Cortex of kidney (tissue), 1 donor: ENCODE measurements at places on chromosomes 5 and 9.

DNA sequence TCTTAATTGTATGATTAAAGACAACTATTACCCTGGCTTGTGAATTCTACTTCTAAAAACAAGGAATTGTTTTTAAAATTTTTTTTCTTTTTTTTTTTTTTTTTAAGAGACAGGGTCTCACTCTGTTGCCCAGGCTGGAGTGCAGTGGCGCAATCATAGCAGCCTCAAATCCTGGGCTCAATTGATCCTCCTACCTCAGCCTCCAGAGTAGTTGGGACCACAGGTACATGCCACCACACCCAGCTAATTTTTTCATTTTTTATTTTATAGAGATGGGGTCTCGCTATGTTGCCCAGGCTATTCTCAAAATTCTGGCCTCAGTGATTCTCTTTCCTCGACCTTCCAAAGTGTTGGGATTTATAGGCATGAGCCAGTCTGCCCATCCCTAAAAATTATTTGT lies 62.3 kb downstream of the HABP4 start:
- no peak for DNase-seq

DNA sequence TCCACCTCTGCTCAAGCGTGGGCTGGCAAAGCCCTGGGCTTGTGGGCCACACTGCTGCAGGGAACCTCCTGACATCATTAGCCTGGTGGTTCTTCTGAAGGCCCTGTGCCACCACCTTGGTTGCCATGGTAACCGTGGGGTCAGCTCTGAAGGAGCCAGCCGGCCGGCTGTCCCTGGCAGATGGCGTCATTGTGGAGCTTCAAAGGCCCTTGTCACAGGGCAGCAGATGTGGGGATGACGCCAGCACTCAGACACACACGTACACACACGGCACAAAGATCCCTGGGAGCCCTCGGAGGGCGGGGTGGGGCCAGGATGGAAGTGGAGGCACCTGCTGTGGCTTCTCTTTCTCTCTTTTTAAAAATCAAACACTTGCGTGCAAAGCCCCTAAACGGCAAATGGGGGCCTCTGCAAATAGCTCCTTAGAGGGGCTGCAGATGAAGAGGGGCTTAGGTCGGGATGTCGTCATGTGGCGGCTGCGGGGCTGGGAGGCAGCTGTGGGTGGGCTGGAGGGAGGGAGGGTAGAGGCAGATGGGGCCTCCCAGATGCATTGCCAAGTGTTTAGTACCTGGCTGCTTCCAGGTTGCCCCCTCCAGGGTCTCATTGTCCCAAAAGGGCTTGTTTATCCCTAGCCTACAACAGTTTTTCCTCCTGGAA lies 19.5 kb upstream of the RPL26L1 start:
- DNase-seq = no peak

GRCh38 chr9:99155736-99156135 lies 50.8 kb downstream of the TGFBR1 start:
- no peak for DNase-seq

GRCh38 chr5:351084-351920 lies 29.8 kb downstream of the AHRR start:
- DNase-seq = no peak

GRCh38 chr5:109855056-109855455 lies 165.3 kb downstream of the MAN2A1 start:
- DNase-seq = no peak

DNA sequence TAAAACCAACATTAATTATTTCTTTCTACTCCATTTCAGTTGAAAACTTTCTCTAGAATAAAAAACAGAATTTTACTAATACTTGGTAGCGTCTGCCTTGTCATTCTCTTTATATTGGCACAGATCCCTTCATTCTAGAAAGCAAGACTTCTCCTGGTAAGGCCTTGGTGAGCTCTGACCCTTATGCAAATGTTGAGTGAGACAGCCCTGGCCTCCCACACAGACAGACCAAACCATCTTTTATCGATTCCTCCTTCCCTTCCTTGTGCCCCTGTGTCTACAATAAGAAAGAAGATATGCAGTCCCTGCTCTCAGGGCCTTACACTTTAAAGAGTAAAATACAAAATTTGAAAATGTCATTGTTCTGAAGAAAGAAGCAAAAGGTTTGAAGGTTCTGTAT lies 262.2 kb downstream of the EFNA5 start:
- DNase-seq = no peak

DNA sequence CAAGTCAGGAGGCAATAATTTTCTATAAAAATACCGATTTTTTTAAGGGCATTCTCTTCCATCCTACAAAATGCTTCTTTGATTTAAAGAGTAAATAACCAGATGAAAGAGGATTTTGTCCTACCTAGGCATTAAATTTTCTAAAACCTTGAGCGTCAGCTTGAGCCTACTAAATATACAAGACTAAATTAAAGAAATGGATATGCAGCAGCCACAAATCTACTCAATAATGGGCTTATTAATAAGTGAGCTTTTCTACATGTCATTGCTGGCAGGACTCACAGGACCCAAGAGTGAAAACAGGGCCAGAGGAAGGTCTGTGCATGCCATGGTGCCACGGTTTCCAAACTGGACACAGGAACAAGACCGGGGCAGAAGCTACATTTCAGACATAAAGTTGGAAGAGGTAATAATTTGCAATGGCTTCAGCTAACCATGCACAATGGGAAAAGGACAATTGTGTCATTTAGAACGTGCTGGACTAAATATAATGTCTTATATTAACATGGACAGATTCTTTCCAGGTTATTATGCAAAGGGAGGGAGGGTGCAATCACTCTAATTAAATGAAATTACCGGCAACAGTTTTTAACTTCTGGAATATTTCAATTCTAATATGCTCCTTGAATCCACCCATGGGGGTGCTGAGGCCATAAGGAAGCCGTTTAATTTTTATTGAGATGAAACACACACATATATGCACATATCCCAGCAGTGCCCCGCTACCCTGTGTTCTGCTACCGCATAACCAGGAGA lies 5.2 kb downstream of the WHRN start:
- no peak for DNase-seq

GRCh38 chr5:93894601-93895354 lies 153.4 kb upstream of the POU5F2 start:
- no peak for DNase-seq

DNA sequence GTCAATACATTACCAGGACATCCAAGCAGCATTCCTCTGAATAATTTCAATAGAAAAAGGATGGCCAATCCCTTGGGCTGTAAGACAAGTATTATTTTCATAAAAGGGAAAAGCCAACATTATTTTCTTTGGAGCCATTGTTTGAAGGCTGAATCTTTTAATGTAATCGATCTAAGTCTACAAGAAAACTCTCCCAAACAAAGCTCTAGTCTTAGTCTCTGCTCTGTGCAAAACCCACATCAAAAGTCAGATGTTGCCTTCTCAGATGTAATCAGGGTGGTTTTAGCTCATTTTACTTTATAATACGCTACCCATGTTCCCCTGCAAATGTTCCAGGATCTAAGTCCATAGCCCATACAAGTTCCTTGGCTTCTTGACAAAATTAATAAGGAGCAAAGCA lies 325.6 kb downstream of the TRPM3 start:
- DNase-seq = no peak

- DNase-seq = no peak
Measured at GRCh38 chr5:154811653-154812465, 38.5 kb downstream of the FAXDC2 start.

DNA sequence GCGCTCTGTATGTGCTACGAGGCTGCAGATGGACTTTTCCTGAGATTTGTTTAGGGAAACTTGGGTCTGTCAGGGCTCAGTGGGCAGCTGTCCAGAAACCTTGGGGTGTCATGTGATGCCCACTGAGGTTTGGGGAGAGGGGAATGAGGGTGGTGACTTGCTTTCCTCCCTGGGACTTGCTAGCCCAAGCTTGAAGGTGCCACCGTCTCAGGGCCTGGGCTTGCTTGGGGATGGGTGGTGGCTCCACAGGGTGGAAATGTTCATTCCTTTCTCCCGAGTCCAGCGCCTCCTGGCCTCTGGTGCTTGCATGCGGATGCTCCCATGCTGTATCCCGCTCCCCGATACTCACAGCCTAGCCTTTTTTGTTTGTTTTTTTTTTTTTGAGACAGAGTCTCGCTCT lies 33.3 kb downstream of the ZNF618 start:
- DNase-seq = no peak

DNA sequence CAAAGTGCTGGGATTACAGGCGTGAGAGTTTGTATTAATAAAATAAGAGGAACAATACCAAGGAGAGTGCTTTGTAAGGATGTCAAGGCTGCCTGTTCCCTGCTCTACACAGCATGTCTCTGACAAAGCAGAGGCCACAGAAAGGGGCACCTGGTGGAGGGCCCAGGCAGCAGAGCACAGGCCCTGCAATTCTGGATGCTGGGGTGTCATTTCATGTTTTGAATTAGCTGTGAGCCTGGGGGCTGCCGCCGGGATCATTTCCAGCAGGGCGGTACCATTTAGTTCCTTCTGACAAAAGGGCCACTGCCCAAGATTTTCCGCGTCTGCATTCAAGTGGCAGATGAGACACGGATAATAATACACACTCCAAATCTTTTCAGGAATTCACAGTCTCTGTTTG lies 396.9 kb downstream of the GADD45G start:
- DNase-seq = no peak

DNA sequence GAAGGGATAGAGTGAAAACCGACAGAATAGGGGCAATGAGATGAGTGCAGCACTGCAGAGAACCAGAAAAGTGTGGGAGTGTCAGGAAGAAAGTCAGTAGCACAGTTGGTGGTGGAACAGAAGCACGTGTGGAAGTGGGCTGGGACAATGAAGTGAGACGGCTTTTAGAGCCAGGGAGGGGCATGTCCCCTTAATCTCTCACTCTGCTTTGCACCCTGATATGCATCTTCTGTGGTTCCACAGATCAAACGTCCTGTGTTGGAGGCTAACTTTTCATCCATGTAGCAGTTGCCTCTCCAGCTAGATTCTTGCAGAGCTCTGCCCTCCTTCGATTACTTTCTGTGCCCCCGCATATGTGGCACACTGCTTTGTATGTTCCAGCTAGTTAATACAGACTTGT lies 163.6 kb downstream of the DOCK8 start:
- DNase-seq = no peak

GRCh38 chr5:52007230-52007858 lies 624.1 kb downstream of the ISL1 start:
- DNase-seq = no peak

DNA sequence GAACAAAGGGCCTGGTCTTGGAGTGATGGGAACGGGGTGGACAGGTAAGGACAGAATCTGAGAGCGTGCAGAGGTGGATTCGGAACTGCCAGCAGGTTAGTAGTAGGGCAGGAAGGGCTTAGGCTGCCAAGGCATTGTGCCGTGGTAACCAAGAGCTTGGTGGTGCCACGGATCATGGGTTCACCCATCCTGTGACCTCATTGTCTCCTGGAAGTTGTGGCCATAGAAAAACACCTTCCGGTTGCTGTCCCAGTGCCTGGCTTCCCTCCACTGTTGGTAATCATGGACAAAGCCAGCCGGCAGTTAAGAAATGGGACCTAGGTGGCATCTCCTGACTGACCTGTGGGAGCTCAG lies 42.5 kb upstream of the CFAP157 start:
- DNase-seq = no peak

DNA sequence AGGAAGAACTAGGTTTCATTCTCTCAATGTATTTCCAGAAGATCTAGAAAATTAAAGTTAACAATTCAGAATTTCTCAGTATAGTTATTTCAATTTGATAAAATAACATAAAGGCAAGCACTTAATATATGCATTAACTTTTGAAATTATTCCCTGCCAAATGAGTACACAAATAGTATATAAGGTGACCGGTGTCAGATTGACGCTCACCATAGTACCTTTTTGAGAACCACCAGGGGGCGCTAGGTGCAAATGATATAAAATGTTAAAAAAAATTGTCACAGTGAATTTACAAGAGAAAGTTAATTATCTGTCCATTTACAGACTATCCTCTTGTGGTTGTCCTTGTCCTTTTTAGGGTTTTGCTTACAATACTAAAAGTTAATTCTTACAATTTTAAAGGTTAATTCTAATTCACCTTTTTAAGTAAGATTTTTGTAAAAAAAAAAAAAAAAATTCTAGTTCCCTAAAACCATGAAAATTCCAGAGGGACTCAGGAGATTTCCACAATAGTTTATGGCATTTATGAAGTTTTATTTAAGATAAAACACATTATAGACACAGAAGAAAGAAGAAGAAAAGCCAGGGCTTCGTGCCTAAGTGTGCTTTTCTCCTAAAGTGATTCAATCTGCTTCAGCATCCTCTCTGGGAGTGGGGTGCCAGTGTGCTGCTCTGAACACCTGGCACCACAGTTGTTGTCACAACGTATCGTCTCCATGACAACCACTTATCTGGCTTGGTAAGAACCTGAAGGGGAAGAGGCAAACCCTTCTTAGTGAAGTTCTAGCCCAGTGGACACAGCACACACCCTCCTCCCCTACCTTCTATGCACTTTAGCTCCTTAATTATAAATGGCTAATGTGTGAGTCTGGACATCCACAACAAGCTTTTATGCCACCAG lies 1.7 kb downstream of the ADAMTS16 start:
- DNase-seq = no peak

DNA sequence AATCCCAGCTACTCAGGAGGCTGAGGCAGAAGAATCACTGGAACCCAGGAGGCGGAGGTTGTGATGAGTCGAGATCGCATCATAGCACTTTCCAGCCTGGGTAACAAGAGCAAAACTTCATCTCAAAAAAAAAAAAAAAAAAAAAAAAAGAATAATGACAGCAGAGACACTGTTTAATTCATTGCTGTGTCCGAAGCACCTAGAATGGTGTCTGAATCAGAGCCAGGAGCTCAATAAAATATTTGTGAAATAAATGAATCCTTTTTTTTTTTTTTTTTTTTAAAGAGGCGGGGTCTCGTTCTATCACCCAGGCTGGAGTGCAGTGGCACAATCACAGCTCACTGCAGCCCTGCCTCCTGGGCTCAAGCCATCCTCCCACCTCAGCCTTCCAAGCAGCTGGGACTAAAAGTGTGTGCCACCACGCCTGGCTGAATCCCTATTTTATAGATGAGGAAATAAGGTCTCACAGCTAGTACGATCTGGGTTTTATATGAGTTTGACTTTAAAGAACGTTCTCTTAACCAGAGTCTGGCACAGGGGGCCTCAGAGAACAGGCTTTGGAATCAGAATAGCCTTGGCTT lies 47.8 kb downstream of the THOC3 start:
- no peak for DNase-seq

- no peak for DNase-seq
Measured at GRCh38 chr5:163531272-163531671, 25.9 kb downstream of the MAT2B start.

DNA sequence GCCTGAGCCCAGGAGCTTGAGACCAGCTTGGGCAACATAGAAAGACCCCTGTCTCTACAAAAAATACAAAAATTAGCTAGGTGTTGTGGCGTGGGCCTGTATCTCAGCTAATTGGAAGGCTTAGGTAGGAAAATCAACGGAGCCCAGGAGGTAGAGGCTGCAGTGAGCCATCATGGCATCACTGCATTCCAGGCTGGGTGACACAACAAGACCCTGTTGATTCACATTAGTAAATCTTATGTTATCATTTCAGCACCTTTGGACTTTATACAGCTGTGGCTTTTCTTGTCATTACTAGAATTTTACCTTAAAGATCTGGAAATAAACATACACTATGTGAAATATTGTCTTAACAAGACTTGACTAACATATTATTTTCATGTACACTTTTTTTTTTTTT lies 185.0 kb downstream of the ZNF608 start:
- no peak for DNase-seq
